ENCODE measurements at places on chromosomes 16 and 17.
A peak's percentile ranks its signal among the peaks of the same experiment; 100 is the strongest.

DNA sequence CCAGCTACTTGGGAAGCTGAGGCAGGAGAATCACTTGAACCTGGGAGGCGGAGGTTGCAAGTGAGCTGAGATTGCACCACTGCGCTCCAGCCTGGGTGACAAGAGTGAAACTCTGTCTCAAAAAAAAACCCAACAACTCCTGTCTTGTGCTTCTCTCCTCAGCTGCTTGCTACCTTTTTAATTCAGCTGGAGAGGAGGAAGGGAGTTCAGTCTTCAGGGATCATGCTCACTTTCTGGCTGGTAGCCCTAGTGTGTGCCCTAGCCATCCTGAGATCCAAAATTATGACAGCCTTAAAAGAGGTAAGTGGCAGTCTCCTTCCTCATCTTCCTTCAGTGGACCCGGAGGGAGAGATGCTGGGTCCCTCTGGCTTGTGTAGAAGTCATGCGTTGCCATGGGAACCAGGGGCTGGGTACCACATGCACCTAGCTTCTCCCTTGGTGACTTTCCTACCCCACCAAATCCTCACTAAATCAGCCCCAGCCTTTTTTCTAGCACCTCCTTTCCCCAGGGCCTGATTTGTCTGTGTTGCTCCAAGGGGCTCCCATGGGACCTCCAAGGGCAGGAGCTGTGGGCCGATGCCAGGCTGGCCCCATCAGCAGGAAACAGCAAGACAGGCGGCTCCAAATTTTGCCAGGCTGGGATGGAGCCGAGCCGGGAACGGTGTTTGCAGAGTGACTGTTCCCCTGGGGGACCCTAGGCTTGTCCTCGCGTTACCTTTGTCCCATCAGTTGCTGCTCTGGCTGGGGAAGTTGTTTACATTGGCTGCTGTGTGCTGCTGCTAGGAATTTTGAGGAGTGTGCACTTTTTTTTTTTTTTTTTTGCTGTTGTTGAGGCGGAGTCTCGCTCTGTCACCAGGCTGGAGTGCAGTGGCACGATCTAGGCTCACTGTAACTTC, 65.2 kb downstream of the ABCC1 start:
- DNase-seq: no peak

DNA sequence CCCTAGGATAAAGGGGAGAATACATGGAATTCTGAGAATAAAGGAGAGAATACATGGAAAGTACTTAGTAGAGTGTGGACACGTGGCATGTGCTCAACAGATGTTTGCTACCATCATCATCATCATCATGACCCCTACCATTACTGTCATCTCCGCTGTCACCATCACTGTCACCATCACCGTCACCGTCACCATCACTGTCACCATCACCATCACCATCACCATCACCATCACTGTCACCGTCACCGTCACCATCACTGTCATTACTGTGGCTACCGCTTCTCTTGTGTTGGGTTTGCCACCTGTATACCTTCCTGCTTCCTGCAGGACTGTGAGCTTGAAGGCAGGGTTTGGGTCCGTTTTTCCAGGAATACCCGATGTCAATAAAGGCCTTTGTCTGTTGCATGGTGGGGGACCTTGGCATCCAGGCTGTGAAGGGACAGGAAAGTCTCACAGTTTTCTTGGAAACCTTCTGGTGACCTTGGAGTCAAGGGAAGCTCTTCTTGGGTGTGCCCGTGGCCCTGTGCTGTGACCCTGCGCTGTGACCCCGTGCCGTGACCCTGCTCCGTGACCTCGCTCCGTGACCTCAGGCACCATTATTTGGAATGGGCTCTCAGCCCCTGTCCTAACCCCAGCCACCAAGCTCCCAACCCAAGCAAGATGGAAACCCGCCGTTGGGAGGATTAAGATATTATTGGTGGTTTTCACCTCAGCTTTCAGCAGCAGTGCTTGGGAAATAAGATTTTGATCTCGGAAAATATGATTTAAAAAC, 14.4 kb downstream of the CMIP start:
- no peak for DNase-seq

DNA sequence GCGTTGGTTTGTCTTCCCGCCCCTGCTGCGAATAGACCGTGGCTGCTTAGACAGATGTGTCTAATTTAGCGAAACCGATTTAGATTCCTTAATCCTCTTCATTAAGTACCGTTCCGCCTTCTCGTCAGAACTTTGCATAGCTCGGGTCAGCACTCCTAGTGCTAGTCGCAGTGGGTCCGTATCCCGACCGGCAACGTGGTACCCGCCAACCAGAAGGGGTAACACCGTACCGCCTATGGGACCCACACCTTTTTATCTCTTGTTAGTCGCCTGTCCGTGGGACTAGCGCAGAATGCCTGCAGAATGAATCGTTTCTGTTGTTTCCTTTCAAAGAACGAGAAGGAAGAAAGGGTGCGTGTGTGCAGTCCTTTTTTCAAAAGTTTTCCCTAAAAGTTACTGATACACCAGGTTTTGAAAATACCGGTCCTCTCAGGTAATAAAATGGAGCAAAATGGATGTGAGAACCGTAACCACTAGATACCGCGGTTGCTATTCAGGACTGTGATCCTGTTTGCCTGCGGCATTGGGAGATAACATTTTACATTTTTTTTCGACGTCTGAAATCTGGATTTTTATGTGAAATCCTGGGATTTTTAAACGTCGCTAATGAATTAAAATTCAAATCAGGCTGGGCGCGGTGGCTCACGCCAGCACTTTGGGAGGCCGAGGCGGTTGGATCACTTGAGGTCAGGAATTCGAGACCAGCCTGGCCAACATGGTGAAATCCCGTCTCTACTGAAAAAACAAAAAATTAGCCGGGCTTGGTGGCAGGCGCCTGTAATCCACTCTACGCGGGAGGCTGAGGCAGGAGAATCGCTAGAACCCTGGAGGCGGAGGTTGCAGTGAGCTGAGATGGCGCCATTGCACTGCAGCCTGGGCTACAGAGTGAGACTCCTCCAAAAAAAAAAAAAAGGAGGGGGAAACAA, 998 bp upstream of the SRSF1 start:
- no peak for DNase-seq

DNA sequence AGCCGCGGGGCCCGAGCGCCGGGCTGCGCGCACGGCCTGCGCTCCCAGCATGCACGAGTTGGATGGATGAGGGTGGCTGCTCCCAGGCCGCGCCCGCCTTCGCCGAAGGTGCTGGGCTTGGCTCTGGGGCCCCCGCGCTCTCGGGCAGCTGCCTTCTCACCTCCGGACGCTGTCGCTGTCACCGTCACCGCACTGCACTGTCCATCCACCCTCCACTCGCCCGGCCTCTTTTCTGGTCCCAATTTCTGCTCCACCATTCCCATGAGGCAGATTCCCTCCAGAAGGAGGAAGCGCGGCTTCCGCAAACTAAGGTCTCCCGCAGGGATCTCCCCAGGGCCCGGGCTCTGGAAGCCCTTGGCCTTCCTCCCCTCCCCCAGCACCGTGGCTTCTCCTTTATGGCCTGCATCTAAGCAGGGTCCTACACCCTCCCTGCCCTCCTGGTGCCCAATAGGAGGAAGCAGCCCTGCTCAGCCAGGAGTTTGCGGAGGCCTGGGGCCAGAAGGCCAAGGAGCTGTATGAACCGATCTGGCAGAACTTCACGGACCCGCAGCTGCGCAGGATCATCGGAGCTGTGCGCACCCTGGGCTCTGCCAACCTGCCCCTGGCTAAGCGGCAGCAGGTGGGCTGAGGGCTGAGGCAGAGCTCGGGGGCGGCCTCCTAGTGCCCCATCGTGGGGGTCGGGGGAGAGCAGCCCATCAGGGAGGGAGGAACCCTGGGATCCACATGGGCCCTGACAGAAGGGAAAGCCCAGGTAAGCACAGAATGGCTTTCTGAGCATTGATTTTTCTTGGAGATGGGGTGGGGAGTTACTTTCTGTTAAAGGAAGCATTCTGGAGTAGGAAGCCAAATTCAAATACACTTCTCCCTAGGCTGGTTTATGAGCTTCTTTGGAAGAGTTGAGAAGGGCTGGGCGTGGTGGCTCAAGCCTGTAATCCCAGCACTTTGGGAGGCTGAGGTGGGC, 899 bp downstream of the ACE start:
- DNase-seq: peak; percentile 45

DNA sequence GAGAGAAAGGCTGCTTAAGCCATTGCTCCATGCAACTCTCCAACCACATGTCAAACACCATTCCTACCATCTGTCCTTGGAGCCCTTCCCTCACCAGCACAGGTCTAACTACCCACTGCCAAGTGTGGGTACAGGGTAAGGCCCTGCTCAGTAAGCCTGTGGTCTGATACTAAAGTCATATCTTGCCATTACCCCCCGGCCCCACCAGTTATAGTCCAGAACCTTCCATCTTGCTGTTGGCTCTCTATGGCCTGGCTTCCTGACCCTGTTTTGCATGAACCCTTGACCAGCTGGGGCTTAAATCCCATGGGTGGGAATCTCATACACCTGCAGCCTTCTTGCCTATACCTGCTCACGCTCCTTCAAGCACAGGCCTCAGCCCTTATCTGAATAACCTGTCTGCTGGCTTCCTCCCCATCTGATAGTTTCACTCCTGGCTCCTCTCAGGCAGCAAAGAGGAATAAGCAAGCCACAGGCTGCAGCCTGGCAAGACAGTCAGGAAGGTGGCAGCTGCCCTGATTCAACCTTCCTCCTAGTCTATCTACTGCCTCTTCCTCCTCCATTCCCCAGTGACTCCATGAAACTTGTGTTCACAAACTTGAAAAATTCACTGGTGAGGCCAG, 64.1 kb downstream of the ZFHX3 start:
- no peak for DNase-seq

GRCh38 chr16:78474762-78475161, 375.3 kb downstream of the WWOX start:
- no peak for DNase-seq

DNA sequence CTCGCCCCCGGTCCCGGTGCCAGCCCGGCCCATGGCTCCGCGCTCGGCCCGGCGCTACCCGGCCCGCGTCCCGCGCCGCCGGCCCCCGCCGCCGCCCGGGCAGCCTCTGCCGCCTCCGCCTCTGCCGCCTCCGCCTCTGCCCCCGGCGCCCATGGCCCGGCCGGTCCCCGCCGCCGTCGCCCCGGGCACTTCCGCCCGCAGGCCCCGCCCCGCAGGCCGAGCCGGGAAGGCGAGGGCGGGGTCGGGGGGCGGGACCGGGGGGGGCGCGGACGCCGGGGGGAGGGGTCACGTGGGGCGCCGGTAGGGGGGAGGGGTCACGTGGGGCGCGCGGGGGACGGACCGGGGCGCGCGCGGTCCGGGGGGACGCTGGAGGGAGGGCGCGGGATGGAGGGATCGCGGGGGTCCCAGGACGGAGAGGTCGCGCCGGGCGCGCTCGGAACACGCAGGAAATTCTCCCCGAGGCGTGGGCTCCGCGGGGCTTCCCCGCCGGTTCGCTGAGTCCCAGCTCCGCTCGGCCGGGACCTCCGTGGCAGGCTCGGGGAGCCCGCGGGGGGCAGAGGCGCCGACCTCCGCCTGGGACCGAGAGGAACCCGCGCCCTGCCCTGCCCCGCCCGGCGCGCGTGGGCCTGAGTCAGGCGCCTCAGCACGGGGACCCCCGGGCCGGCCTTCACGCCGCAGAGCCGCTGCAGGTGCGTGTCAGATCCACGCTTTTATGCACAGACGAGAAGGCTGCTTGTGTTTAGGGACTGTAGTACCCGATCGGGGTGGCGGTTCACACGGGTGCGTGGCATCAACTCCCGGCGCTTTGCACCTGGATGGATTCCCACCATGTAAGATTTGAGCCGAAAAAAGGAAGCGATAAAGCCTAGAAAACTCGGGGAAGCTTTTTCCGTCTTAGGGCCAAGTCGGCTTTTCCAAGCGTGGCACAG, at the start of gene PGAP6:
PGAP6 (minus strand) TSS at position 190 of the 929 bp plus-strand sequence; CDS start at position 33, 157 bp downstream.
- peak; percentile 88 for DNase-seq

- DNase-seq: peak; percentile 66
Measured at GRCh38 chr17:38322156-38322779, 21.5 kb downstream of the GPR179 start.

- DNase-seq: no peak
Measured at GRCh38 chr16:78348068-78348467, 248.6 kb downstream of the WWOX start.

DNA sequence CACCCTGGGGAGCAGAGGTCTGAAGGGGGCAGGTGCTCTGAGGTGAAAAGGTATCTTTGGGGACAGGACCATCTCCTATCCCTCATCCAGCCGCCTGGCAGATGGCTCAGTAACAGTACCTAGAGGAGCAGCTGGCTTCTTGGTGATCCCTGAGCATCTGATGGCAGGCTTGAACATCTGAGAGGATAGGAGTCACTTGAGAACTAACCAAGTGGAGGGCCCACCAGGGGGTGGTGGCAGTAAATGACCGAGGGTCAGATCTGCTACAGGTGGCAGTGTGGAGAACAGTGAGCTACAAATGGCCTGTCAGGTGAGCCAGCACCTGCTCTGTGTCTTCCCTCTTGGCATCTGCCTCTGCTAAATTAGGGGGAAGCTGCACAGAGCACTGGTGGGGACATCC, 13.8 kb downstream of the HROB start:
- DNase-seq: no peak

GRCh38 chr17:58120195-58120822, 27.9 kb upstream of the OR4D1 start:
- DNase-seq: peak; percentile 55

GRCh38 chr16:68389006-68389405, 59.3 kb downstream of the SMPD3 start:
- no peak for DNase-seq

- DNase-seq: no peak
Measured at GRCh38 chr16:84246679-84247077, 6.9 kb upstream of the KCNG4 start.

GRCh38 chr17:8740486-8740885, 4.2 kb downstream of the CCDC42 start:
- no peak for DNase-seq

GRCh38 chr16:68147444-68147843, 62.3 kb downstream of the NFATC3 start:
- no peak for DNase-seq

DNA sequence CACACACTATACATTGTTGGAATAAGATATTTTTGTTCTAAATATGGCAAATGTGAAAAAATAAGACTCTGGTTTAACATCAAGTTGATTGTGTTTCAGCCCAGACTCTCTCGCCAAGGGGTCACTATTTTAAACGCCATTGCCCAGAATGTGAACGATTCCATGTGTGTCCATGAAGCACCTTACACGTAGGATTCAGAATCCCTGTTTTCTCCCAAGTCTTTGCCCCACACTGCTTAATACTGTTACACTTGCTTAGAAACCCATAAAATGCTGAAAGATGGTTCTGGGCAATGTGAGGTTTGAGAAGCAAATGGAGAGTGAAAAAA, 7.7 kb downstream of the HS3ST3B1 start:
- DNase-seq: no peak

GRCh38 chr17:73342541-73343167, 30.9 kb upstream of the CDC42EP4 start:
- DNase-seq: no peak
